ENCODE measurements at places on chromosomes 12 and 14.
A peak's percentile ranks its signal among the peaks of the same experiment; 100 is the strongest.

DNA sequence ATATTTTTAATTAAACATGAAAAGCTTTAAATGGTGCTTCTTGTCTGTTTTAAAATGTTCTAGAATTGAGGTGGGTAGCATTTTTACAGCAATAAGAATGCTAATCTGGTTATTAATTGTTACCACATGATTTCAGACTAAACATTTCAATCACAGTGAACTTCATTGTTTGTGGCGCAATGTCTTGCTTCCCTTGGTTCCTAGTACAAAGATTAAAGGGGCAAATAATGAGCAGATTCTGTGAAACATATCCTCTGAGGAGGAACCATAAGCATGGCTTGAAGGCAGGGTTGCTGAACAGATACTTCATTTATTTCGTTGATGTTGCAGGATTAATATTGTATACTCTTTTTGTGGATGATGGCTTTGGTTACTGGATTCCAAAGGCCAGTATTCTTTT is 162.1 kb downstream of the FUT8 start:
- no peak for DNase-seq

- DNase-seq = no peak
Observed at GRCh38 chr14:61904946-61905345, 142.7 kb downstream of the SNAPC1 start.

- no peak for DNase-seq
Observed at GRCh38 chr12:1698720-1699119, 7.8 kb downstream of the ADIPOR2 start.

DNA sequence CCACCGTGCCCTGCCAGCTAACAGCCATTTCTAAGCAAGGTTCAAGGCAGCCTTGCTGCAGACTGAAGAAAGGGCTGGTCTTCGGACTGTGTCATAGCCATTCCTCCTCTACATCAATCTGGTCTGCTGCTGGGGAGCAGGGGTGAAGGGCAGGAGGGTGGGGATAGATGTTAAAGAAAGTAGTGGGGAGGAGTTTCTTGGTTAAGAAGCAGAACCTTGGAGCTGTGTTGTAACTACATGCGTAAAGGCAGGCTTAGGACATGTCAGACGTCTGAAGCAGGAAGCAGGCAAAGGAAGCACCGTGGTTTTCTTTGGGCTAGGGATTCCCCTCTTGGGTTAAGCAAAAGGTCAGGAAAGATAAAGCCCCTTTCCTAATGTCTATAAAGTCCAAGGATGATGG is 18.1 kb upstream of the NEK9 start:
- no peak for DNase-seq

DNA sequence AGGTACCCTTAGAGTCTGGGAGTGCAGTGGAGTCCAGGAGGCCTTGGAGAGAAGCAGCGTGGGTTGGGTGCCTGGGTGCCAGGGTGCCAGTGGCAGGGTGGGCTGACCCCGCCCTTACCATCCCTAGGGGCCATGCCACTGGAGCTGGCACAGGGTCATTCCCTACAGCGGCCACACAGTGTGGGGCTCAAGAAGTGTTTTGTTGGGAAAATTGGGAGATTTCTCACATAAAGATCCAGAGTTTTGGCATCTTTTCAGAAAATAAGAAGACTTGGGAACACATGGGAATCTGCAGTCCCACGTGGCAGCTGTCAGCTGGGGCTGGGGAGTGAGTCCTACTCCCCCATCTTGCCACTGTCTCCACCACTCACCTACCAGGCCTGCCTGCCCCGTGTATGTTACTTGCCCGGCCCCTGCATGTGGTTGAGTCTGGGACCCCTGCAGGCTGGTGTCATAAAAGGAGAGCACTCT is 4.2 kb downstream of the VASH1 start:
- no peak for DNase-seq

DNA sequence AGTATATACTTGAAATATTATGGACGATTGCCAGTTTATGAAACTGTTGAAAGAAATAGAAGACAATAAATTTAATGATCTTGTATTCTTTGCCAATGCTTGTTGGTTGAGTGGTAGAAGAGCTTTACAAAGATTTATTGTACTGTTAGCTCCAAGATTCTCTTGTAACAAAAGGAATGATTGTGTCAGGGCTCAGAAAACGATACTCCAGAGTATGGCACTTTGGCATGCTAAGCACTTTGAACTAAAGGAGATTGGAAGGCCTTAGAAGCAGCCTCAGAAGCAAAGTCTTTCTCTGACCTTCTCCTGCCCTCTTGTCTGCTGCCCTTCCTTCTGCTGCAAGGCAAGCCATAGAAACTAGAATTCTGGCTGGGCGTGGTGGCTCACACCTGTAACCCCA is 4.2 kb upstream of the NGDN start:
- DNase-seq = no peak

DNA sequence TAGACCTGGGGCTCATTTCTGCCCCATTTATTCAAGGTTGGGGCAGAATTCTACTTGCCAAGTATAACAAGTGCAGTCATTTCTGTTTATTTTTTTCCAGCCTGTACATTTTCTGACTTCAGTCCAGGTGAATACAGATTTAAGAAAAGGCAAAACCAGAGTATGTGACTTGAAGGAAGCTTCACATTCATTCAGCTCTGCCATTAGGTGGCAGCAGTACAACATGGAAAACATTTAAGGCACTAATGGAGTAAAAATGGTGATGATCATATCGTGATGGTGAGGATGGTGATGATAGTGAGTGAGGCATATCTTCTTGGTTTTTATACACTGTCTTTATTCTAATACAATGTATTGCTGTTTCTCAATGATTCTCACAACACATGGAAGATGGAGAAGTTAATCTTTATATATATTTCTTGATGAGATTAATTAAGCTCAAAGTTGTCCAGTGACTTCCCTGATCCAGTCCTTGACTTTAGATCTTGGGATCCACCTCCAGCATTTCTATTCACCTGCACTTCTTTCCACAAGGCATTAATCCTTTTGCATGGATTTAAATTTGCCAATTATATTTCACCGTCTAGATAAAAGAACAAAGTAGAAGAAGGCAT is 176.7 kb upstream of the SEL1L start:
- DNase-seq = no peak

- DNase-seq = no peak
Observed at GRCh38 chr14:80419769-80420168, 208.5 kb upstream of the DIO2 start.

DNA sequence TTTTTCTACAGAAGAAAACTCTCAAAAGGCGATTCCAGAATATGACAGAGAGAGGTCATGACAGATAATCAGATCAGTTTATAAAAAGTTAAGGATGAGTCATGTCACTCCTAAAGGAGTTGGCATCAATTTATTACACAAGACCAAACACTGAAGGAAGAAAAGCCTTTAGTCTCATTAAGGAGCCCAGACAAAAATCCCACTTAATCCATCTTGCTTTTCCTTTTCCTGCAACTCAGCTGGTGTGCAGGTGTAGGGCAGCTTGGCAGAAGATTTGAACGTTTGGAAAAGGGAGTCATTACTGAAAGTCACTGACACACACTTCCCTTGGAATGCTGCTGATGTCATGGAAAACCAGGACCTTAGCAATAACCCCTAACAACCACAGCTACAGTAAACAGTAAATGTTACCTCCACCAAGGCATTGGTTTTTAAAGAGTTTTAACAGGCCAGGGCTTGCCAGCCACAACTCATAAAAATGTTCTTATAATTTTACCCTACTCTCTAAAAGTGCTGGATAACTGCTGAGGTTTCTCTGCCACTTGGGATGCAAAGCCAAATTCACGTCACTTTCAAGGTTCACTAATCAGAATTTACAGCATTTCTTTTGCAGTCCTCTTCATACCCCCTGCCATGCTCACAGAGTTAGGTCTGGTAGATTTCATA is 320.6 kb downstream of the RAD51B start:
- DNase-seq = peak; percentile 92

- DNase-seq = no peak
Observed at GRCh38 chr14:35387219-35387618, 17.3 kb downstream of the NFKBIA start.

DNA sequence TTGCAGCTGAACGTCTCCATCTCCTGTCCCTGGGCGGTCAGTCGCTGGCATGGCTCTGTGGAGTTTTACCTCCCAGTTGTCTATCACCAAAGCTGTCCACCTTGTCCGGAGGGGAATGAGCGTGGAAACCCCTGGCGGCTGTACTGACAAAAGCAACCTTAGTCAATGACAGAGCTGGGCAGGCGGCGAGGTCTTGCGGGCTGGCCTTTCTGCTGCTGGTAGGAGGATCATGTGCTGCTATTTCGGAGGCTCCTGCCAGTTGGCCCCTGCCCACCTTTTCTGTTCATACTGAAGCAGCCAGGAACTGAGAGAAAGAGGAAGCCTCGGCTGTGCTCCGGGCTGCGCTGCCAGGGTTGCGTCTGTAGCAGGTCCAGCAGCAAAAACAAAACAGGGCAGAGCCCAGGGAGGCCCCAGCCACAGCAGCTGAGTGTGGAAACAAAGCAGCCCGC is 57.7 kb downstream of the HMGA2 start:
- DNase-seq = peak; percentile 52

- no peak for DNase-seq
Observed at GRCh38 chr12:46320731-46321130, 51.8 kb downstream of the SLC38A2 start.

DNA sequence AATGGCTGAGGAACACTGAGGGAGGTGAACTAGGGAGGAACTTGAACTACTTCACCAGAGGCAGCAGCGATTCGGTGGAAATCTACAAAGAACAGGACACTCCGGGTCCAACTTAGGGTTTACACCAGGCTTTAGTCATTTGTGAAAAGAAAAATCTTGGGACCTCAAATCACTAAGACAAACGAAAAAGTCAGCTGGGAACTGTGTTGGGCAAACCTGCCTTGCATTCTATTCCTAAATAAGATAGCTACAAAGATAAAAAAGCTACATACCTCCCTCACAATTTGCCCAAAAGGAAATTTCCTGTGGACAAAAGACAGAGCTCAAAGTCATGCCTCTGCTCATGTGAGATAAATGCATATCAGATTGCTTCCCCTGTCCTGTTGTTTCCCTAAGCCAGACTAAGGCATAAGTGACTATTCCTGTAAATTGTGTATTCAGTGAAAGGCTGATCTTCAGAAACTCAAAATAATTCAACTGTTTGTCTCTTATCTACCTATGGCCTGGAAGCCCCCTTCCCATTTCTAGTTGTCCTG is 106.6 kb downstream of the APAF1 start:
- DNase-seq = no peak

DNA sequence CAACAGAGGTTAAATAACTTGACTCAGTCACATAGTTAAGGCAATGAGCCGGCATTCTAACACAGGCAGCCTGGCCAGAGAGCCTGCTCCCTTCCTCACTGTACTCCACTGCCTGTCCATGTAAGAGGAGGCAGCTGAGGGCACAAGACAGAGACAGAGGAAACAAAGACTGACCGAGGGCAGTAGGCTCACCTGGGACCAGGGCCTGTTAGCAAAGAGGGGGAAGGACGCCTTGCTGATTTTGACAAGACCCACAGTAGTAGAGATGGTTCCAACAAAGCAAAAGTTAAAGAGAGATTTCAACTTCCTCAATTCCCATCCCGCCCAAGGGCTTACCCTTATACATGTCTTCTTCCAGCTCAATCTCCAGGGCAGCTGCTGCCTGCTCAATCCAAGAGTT is 26.5 kb downstream of the OTUB2 start:
- DNase-seq = no peak

GRCh38 chr12:81079280-81080076 is 1.6 kb downstream of the ACSS3 start:
- DNase-seq = no peak

GRCh38 chr14:22800346-22800745 is 14.9 kb downstream of the SLC7A7 start:
- DNase-seq = no peak

- no peak for DNase-seq
Observed at GRCh38 chr12:2291182-2291832, 238.5 kb downstream of the CACNA1C start.

DNA sequence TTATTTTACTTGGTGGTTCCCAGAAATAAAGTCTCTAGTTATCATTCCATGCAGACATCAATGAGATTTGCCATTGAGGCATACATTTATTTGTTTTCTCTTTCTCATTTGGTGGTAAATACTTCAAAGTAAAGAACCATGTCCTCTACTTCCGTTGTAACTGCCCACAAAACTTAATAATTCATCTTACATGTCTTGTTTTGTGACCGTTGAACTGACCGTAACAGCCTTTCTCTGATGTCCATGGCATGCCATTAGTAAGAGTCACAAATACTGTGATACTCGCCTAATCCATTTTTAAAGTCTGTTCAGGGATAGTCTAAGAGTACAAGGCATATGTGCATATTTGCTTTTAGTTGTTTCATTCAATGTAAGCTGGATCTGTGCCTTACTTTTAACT is 145.3 kb downstream of the ETV6 start:
- DNase-seq = no peak

DNA sequence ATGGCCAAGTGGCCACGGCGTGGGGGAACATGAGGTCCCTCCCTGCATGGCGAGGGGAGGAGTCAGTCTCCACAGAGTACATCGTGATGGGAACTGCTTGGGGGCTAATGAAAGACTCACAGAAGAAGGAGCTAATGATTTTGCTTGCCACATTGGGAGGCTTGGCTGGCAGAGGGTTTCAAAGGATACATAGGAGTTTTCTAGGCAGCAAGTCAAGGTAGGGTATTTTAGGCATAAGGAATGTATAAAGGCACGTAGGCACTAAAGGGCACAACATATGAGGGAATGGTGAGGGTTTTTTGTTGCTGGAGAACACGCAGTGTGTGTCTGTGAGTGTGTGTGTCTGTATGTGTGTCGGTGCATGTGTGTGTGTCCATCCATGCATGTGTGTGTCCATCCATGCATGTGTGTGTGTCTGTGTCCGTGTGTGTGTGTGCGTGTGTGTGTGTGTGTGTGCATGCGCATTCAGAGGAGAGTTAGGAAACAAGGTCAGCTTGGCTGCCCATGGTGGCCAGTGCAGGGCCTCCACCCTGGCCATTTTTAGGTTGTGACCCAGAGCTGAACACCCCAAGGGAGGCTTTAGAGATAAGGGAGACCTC is 84.5 kb downstream of the BEGAIN start:
- DNase-seq = no peak

- no peak for DNase-seq
Observed at GRCh38 chr12:49624921-49625577, 1.7 kb downstream of the PRPF40B start.

DNA sequence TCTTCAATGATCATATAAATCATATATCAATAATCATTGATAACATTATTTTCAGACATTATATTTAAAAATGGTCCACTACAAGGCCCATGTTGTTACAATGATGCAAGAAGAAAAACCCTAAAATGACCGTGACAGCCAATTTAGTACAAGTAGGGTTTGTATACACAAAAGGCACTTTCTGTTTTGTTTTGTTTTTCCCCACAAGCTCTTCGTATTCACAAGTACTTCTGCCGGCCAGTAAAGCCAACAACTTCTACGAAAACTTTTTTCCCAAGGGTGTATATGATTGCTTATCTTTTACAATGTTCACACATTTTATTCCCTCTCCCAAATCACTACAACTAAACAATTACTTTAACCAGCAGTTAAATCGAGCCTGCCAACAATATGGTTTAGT is 9.6 kb downstream of the PTPRB start:
- DNase-seq = no peak

- no peak for DNase-seq
Observed at GRCh38 chr12:128727461-128727860, 96.3 kb downstream of the SLC15A4 start.

- no peak for DNase-seq
Observed at GRCh38 chr12:76375470-76375869, 27.3 kb upstream of the BBS10 start.

GRCh38 chr14:36270191-36270590 is 50.2 kb downstream of the MBIP start:
- no peak for DNase-seq

Data from skeletal muscle cell (primary cell).